ENCODE measurements at places on chromosomes 5 and 9.

GRCh38 chr5:75457691-75458090 is 53.7 kb downstream of the CERT1 start:
- DNase-seq, result no peak

GRCh38 chr5:136212252-136212721 is 19.3 kb upstream of the SMIM32 start:
- peak; percentile 2 for DNase-seq

GRCh38 chr9:123348317-123348992 is 7.5 kb upstream of the CRB2 start:
- no peak for DNase-seq

GRCh38 chr9:88462191-88462590 is 72.8 kb upstream of the NXNL2 start:
- DNase-seq, result no peak

DNA sequence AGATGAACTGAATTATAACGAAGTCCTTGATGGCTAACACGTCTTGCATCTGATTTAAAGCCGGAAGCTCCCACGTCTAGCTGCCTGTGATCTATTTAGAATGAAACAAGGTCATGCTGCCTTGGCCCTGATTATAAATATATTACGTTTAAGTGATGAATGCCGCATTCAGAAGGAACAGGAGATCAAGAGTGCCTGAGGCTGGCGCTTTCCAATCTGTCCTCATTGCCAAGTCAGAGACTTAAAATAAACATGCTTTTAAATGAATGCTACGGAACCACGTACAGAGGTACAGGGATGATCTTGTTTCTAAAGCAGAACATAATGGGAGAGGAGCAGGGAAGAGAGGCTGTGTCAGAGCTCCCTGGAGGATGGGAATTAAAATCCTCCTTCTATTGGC is 292.8 kb downstream of the TLE1 start:
- DNase-seq, result no peak

GRCh38 chr5:33180900-33181299 is 259.9 kb upstream of the TARS1 start:
- DNase-seq, result no peak

DNA sequence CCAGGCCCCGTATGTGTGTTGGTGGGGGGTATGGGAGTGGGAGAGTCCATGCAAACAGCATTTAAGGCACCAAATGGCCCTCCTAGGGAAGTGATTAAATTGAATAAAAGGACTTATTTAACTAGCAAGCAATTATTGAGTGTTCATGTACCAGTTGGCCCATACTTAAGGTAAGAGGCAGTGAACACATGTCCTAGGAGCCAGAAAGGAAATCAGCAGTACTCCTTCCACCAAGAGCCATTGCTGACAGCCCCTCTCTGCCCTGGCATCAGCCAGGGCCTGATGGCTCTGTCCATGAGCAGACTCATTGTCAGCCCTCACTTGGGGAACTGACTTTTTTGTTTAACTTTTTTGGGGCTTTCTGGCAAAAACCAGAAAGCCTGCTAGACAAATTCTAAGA is 10.4 kb upstream of the SHROOM1 start:
- DNase-seq, result no peak

DNA sequence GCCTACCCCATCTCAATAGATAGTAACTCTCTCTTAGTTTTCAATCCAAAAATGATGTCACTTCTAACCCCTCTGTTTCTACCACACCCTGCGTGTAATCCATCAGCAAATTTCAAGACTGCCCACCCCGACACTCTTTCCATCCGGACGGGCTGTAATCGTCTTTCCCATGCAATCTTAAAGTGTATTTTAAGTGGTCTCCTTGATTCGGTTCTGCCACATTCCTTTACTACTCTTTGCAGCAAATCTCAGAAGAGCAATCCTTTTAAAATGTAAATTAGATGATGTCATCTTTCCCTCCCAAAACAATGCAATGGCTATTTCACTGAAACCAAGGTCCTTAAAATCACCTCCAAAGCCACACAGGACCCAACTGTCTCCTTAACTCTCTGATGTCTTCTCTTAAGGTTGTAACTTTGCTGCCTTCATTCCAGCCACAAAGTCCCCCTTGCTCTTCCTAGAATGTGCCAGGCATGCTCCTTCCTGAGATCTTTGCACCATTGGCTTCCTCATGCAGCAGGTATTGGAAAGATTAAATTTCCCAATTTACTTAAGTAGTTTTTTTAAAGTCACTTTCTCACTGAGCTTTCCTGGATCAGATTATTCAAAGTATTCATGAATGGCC is 932.5 kb upstream of the WWC1 start:
- no peak for DNase-seq

DNA sequence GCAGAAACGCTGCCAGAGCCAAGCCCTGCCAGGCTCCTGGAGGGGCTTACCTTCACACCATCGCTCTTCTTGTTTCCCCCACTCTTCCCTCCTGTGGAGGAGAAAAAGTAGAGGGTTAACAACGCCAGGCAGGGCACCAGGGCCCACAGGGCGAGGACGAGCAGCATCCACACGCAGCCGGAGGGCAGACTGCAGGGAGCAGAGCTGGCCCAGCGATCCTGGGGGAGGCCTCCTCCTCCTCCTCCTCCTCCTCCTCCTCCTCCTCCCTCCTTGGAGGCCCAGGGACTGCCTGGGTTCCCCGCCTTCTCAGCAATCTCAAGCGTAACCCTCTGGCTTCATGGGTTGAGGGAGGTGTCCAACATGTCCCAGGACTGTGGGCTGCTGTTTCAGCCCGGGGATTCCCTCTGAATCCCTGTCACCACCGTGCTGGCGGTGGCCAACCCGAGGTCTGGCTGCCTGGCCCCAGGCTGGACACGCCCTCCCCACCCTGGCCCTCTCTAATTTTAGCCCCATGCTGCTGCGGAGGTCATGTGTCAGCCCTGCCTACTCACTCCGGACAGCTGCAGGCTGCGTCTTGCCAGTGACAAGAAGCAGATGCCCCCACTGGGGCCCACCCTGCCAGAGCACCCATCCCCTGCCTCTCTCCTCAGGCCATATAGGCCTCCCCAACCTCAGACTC is 44.3 kb downstream of the CAMK2A start:
- DNase-seq, result no peak

DNA sequence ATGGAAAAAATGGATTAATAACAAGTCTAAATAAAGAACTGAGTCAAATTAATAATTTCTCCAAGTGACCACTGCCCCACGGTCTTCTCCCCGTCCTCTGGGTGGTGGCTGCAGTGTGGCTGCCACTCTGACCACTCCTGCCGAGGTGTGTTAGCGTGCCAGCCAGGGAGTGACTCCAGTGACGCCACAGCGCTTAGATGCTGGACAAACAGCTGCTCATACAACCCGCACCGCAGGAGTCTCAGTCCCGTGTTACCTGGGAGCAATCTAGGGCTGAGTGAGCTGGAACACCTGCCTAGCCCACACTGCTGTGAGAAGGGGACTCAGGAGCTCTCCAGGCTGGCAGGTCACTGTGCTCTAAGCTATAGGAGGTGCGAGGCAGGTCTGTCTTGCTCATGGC is 10.2 kb downstream of the MAPK9 start:
- DNase-seq, result no peak

GRCh38 chr5:41559184-41559583 is 48.8 kb upstream of the PLCXD3 start:
- no peak for DNase-seq

DNA sequence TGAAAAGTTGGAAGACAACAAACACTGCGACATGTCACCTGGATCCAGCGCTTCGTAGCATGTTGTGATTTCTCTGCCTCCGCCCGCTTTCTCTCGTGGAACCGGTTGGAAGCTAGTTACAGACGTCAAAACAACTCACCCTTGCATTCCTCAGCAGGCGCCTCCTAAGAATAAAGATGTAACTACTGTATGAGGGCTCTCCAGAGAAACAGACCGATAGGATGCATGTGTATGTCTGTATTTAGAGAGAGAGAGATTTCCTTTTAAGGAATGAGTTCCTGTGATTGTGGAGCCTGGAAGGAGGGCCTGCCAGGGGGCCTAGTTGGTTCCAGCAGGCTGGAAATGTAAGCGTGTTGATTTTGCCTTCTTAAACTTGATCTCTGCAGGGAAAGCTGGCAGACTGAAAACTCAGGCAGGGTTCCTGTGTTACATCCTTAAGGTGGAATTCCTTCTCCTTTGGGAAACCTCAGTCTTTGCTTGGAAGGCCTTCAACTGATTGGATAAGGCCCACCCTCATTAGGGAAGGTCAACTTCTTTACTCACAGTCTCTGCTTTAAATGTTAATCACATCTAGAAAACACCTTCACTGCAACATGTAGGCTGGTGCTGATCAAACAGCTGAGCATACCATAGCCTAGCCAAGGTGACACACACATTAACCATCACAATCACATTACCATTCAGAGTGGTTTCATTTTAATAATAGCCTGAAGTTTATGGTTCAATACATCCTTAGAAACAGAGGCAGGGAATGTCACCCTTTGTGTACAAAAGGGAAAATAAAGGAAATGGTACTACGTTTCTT is 163.8 kb downstream of the SYK start:
- DNase-seq, result no peak

DNA sequence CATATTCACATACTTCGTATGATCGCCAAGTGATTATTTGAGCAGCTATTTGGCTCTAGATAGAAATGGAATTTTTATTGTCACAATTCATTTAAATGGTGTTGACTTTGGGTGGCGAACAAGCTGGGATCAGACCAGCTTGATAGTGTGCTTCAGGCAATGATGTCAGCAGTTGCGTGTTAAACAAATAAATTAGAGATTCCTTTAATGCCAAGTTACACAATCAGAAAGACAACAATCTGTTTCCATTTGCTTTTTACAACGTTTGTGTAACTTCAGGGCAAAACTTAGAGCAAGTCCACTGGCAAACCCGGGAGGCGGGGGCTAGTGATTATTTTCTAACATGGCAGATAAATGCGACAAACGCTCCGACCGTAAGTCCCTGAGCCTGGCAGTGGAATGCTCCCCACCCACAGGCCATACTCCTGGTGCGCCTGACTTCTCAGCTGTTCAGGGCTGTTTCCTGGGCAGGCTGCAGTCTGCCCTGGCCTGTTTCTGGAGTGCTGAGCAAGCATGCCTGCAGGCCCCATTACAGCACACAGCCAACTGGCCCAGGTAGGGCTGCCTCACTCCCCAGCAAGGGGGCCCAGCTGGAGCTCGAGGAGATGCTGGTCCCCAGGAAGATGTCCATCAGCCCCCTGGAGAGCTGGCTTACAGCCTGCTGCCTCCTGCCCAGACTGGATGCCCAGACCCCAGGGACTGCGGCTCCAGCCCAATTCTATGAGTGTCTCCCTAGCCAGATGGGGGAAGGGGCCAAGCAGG is 88.7 kb downstream of the BASP1 start:
- DNase-seq, result no peak

DNA sequence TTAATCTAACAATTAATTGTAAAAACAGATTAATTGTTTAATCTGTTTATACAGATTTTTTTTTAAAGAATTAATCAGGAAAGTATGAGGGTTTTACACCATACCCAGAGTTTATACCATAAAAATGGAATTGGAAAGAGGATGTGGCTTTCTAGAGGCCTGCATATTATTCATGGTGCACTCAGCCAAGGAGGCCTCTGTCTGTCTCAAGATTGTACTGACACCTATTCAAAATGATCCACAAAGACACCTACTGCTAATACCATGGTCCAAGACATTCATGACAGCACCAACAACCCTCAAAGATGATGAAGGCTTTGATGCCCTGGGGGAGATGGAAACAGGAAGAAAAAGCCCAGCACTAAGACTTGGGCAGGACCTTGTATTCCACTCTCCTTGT is 58.1 kb upstream of the MAST4 start:
- DNase-seq, result no peak

DNA sequence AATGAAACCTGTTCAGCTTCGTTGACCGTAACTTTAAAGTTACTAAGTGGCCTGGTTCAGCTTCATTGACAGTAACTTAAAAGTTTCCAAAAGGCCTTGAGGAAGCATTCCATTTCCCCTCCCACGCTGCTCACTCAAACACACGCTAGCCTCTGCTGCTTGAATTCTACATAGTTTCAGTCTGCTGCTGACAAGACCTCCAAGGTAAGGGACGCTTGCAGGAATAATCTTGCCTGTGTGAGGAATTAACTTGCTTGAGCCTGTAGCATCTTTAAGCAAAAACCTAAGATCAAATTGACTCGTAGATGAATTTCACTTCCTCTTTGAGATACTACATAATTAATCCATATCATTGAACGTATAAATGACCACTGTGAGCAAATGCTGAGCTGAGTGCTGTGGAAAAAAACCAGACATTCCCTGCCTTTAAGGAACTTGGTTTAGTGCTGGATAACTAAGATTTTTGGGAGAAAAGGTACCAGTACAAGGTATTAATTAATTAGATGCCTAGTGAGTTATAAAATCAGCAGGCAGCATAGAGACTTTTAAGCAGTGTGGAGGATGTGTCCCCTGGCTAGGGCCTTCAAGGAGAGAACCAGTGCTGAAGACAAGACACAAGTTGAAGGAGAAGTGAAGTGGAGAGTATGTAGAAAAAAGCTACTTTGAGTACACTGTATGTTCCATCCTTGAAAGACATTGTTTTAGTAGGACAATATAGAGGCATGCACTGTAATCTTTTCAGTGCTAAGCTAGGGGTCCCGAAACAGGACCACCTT is 39.2 kb downstream of the GRAMD2B start:
- DNase-seq, result no peak

DNA sequence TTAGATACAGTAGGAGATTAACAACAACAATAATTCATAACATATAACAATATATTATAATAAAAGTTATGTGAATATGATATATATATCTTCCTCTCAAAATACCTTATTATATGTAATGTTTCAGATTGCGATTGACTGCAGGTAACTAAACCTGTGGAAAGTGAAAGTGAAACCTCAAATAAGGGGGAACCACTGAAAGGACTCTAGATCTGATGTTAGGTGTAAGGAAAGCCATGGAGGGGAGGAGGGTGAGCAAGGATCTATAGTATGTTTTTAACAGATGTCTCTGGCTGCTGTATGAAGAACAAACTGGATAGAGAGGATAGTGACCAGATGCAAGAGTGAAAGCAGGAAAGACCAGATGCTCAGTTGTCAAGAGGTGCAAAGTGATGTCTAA is 5.8 kb upstream of the FSTL4 start:
- no peak for DNase-seq

GRCh38 chr5:87307796-87308423 is 40.2 kb downstream of the RASA1 start:
- no peak for DNase-seq

DNA sequence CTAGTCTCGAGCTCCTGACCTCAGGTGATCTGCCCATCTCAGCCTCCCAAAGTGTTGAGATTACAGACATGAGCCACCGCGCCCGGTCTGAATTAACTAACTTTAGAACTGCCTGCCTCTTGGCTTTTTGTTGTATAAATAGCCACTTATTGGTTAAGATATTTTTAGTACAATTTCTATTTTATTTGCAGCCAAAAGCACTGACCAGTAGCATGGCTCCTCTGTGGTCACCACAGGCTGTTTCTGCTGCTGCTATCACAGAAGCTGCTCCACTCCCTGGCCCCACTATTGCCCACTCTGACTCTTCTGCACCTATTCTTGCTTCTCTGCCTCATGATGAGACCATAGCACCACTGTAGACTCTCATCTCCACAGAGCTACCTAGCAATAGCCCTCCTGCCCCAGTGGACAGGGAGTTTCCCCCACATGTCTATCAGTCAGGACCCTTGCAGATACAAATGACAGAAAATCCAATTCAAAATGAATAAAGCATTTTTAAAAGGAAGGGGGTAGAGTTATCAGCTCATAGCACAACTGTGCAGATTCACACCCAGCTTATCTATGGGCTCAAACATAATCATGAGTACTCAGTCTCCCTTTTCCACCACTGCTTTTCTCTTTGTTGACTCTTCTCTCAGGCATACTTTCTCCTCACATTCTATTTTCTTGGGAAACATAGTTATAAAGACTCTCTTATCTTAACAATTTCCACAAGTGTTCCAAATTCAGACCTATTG is 151.8 kb upstream of the EPB41L4A start:
- DNase-seq, result no peak
